ENCODE measurements at places on chromosomes 11 and 22. TPM values are rescaled to one million over a fixed set of nuclear protein-coding genes. Genes with fewer than 3 reads are reported as not detected.

SRSF8 gene
- total RNA-seq = 12.8 TPM

TBC1D22A gene
- 7.3 TPM for total RNA-seq

TEX12 gene
- not detected for total RNA-seq

MMP13 gene
- 96.9 TPM for total RNA-seq

DNA sequence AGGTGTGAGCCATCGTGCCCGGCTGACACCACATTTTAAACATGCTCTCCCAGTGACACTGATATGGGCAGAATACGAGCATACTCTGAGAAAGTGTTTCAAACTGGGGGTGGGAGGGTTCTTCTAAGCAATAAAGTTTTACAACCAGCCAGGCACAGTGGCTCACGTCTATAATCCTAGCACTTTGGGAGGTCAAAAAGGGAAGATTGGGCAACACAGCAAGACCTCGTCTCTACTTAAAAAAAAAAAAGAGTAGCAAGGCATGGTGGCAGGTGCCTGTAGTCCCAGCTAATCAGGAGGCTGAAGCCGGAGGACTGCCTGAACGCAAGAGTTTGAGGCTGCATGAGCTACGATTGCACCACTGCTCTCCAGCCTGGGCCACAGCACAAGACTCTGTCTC lies 2.2 kb downstream of the GANAB start:
- no peak for DNase-seq

GRCh38 chr11:808427-809286 lies 1.1 kb upstream of the RPLP2 start:
- DNase-seq = peak; percentile 83

DNA sequence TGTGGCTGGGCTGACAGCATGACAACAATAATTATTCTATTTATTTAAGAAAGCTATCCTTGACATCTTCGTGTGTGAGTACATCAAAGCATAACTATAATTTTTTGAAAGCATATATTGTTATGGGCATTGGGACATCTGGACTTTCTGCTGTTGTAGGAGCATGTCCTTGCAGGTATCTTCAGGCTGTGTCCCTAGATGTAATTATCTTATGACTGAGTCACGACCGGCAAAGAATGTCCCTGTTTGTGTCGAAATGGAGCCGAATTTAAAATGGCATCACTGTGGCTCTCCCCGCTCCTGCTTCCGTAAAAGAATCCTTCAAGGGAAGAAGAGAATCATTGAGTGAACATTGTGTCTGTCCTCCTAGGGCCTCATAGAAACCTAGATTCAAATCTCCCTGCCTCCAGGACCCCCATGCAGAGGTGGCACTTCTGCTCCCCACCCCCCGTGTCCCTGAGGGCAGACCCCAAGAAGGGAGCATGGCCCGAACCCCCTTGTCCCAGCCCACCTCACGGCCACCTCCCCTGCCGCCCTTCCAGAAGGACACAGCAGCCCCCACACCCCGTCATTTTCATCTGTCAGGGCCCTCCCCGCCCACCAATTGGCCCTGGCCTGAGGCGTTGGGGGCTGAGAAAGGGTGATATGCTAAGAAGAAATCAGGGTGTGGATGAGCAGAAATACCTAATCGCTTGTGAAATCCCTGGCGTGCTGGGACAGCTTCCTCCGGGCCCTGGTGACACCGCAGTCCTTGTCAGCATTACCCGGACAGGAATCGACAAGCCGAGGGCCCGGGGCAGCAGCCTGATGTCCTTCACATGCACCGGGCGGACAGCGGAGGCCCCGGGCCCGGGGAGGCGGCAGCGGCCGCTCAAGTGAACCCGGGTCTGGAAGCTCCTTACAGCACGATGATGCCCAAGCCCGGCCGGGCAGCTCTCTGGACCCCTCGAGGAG lies 48.6 kb upstream of the SLC22A12 start:
- DNase-seq = no peak

GRCh38 chr11:130024361-130024760 lies 21.7 kb upstream of the PRDM10 start:
- peak; percentile 26 for DNase-seq

- no peak for DNase-seq
These were observed 35.4 kb upstream of the LINC01488 start for GRCh38 chr11:69446108-69446507.

- DNase-seq = peak; percentile 34
These were observed 100.8 kb downstream of the TRAF6 start for GRCh38 chr11:36409152-36409816.

DNA sequence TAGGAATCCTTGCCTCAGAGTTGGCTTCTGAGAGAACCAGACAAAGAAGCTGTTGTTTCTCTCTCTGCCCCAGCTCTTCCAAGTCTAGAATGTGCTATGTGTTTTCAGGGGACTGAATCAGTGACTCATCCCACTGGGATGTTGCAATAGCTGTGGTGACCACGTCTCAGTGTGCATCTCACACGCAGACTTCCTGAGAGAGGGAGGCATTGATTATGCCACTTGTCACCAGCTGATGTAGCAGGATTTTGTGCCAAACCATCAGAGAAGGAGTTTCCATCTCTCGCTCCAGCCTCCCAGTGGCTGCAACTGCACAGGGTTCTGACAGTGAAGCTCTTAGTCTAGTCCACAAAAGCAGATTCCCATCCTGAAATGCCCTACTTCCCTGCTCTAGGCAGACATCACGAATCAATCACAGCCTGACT lies 455.8 kb downstream of the MIAT start:
- peak; percentile 98 for DNase-seq
